ENCODE measurements at places on chromosomes 7 and 10.

- no peak for DNase-seq
Observed at GRCh38 chr7:146412781-146413180, 296.2 kb downstream of the CNTNAP2 start.

GRCh38 chr7:155387066-155387620 lies 70.8 kb upstream of the EN2 start:
- DNase-seq: no peak

GRCh38 chr10:124671486-124672075 lies 72.6 kb downstream of the FAM53B start:
- DNase-seq: no peak

- no peak for DNase-seq
Observed at GRCh38 chr10:104349623-104350126, 4.0 kb upstream of the CFAP58 start.

All from DMS 273 treated with DMSO at 0.1 percent for 48 hours (cell line).